K562 (cell line): ENCODE measurements at places on chromosomes 6 and 20.
A peak's percentile ranks its signal among the peaks of the same experiment; 100 is the strongest.

GRCh38 chr20:44137266-44137801 is 49.7 kb downstream of the JPH2 start:
- no peak overlapping the region for H3K4me3 ChIP-seq
- DNase-seq = no peak
- H3K36me3 ChIP-seq = no peaks in the 10 kb centered on the region
- no peak overlapping the region for H3K27ac ChIP-seq
- H3K4me1 ChIP-seq = no peaks in the 10 kb centered on the region

DNA sequence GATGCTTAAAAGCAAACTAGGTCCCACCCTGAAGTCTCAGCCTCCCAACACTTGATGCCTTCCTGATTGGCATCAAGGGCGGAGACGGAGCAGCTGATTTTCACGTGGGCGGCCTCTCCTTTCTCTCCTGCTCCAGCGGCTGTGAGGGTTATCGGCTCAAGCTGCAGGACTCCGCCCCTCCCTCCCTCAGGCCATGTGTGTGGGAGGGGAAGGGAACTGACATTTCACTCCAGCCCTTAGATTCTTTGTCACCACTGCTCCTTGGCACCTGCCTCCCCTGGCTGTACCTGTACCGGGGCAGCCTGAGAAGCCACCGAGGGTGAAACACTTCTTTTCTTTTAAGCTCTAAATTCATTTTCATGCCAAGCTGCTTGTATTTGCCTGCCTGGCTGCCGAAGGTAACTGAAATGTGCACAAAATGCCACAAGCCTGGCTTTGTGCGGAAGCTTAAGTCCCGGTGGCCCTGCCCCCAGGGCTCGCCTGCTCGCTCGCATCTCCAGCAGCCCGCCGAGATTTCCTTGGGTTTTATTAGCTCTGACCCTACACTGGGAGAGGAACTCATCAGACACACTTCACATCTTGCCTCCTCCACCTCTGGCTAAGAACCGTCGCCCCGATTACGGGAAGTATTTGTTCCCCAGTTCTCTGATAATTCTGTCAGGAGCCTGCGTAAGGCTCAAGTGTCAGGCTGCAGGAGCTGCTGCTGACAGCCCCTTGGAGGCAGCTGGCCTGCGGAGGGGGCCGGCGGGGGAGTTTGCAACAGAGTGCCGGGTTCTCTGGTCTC is 9.6 kb upstream of the CPNE5 start:
- DNase-seq = peak; percentile 97
- H3K27me3 ChIP-seq = no peaks in the 10 kb centered on the region
- peaks cover 34% of the 10 kb centered on the region for H3K4me1 ChIP-seq
- no peak overlapping the region; the same call in 1 of the 2 replicates for H3K4me3 ChIP-seq
- no peak overlapping the region for H3K27ac ChIP-seq

DNA sequence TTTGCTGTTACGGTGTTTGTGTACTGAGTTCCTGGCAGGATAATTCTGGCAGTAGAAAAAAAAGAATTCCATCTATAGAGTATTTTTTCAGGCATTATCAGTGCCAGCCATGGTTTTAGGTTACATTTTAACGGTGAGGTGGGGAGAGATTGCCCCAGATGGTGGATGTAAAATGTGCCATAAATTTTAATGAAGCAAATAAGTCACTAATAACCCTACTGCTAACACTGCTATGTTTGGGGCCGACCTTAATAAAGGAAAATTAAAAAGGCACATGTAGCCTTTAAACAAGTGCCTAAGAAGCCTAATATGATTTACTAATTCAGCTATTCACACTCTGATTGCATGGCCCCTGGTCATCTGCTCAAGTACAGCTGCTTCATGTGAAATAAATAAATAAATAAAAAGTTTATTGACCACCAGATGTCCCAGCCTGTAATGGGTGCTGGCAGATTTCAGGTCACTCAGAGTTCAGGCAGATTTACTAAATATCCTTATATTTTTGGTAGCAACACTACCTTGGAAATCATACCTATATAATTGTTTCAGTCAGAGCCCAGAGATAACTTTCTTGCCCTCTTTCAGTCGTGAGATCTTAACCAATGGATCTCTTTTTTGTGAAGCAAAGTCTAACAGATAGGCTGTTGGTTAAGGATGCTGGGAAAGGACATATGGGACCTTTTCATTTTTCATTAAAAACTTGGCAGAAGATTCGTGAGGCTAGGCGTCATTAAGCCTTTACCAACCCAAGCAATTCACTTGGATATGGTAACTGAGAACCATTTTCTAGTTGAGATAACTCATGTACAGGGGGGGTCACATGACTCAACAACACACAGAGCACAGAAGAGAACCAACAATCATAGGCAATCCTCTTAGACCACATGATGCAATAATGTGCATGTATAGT is 495.0 kb upstream of the NRSN1 start:
- no peaks in the 10 kb centered on the region for H3K36me3 ChIP-seq
- H3K4me1 ChIP-seq = no peaks in the 10 kb centered on the region
- H3K27me3 ChIP-seq = no peaks in the 10 kb centered on the region
- DNase-seq = no peak
- no peak overlapping the region for H3K4me3 ChIP-seq

DNA sequence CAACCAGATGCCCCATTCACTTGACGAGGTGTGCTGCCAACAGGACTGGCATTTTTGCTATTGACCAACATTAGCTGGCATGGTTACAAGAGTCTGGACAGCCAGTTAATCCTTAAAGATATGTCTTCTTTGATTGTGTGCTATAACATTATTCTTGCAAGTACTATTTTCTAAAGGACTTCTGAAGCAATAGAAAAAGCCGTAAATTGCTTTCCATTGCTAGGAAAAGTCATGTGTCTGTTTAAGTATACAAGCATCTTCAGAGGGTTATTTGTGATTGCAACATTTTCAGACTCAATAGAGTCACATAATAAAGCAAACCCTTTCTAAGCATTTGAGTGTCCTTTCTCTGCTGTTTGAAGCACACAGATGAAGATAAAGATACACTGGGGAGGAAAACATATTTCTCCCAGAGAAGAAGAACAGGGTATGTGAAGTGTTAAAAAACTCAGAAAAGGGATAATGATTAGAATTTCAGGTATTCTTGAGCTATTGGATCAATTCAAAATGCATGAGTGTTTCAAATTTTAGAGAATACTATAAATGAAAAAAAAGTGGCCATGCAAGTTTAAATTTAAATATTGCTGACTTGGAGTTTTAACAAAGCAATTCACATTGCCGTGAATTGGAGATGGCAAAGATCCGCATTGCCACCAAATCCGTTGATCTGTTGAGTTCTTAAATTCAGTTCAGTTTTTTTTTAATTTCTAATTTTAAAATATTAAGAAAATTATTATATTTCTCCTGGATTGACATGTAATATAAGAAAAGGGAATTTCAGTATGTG is 191.7 kb upstream of the MAP3K7 start:
- no peaks in the 10 kb centered on the region for H3K27me3 ChIP-seq
- no peak overlapping the region for H3K27ac ChIP-seq
- H3K4me3 ChIP-seq = no peak overlapping the region
- DNase-seq = no peak
- no peaks in the 10 kb centered on the region for H3K36me3 ChIP-seq

DNA sequence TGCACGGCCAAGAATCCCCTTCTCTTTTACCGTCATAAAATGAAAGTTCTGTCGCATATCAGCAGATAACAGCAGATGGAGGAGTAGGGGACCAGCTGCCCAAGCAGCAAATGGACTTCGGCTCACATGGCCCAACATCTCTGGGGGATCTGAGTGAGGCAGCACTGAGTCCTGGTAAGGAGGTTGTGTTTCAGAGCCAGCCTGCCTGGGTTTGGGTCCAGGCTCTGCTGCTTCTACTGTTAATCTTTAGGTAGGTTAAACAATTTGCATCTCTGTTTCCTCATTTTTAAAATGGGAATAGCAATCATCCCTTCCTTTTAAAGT is 193.6 kb downstream of the DOK5 start:
- no peak overlapping the region for H3K27ac ChIP-seq
- H3K4me3 ChIP-seq = no peak overlapping the region
- no peaks in the 10 kb centered on the region for H3K27me3 ChIP-seq
- DNase-seq = no peak

GRCh38 chr20:3031524-3032147 is 11.8 kb upstream of the GNRH2 start:
- H3K27ac ChIP-seq = no peak overlapping the region
- peaks cover 62% of the 10 kb centered on the region for H3K36me3 ChIP-seq
- no peaks in the 10 kb centered on the region for H3K27me3 ChIP-seq
- DNase-seq = no peak
- no peaks in the 10 kb centered on the region for H3K4me1 ChIP-seq

DNA sequence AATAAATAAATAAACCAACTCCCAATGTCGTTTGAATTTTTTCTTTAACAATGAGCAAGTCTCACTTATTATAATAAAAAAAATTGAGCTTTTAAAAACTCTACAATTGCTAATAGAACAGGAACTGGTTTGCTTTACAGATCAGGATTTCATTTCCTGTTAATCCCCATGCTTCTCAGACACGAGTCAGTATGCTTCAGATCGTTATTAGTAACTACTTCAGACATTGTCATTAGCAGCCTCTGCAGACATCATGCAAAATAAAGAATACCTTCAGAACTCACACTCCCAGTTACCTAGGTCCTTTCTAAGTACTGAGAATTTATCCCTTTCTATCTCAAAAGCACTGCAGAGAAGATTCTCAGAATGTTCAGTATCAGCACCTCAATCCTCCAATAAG is 10.0 kb upstream of the FAM210B start:
- DNase-seq = no peak
- H3K4me3 ChIP-seq = no peak overlapping the region
- H3K27me3 ChIP-seq = peaks cover 19% of the 10 kb centered on the region
- no peaks in the 10 kb centered on the region for H3K36me3 ChIP-seq
- H3K27ac ChIP-seq = no peak overlapping the region
- H3K4me1 ChIP-seq = peaks cover 5% of the 10 kb centered on the region

DNA sequence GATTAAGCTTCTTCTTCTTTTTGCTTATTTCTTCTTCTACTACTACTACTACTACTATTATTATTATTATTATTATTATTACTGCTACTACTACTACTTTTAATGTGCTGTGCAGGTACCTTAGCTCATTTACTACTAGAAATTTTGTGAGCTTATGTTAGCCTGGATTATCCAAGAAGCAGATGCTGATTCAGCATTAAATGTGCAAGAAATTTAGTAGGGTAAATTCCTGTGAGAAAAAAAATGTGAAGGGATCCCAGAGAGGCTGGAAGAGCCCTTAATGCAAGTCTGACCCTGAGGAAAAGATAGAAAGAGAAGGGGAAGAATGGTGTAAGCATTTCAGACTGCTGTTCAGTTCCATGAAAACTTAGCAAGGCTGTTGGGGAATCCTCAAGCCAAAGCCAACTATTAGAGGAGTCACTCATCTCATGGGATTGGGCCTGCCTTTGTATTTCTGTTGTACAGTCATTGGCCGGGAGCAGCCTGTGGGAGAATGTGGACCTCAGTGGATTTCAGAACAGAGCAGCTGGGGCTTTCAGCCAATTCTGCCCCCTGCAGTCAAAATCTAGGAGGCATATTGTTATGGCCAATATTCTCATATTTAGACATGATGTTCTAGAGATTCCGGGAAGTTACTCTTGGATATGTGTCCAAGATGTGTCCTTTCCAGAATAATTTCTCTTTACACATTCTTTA is 37.2 kb upstream of the TSPYL1 start:
- no peaks in the 10 kb centered on the region for H3K36me3 ChIP-seq
- H3K27ac ChIP-seq = no peak overlapping the region
- no peaks in the 10 kb centered on the region; the same call in 1 of the 2 replicates for H3K27me3 ChIP-seq
- no peaks in the 10 kb centered on the region for H3K4me1 ChIP-seq
- no peak overlapping the region for H3K4me3 ChIP-seq
- peak; percentile 13 for DNase-seq

- H3K4me1 ChIP-seq = peaks cover 6% of the 10 kb centered on the region; the same call in 1 of the 2 replicates
- 0 out of 3 replicates have a peak, but pooled peaks cover 3% of the 10 kb centered on the region for H3K36me3 ChIP-seq
- no peak overlapping the region for H3K27ac ChIP-seq
- no peak overlapping the region for H3K4me3 ChIP-seq
- H3K27me3 ChIP-seq = no peaks in the 10 kb centered on the region
Observed at GRCh38 chr6:143822584-143823024, 20.5 kb upstream of the LTV1 start.

DNA sequence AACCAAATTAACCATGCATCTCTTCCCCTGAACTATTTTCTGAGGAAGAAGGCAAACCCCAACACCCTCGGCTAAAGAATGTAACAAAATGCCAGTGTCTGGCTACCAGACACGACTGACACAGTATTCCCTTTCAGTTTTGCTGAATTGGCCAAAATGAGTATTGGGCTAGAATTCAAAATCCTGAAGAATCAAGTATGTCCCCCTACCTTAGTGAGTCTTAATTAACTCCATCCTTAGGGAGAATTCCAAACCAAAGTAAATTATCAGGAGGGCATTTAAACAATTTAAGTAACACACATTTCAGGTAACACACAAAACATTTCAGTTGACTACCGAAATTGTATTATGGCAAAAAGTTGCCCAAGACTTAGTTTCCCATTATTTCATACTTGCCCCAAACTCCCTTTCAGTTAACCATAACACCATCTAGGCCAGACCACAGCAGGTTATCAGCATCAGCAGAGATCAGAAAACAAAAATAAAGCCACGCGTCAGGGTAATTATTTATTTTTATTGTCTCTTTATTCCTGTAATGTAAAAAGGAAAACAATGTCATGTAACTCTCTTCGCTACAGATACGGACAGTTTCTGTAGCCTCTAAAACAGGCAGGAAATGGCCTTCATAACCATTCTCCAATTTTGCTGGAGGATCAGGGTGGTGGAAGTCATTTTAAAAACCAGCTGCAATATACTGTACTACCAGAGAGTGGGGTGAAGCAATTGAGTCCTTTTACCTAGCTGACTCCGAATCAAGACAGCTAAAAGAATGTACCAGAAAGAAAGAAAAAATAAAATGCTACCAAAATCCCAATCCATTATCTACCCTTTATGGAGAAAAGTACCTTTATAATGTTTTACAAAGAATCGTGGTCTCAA is 1.9 kb downstream of the SNX5 start:
- peak overlapping the region; percentile 90 for H3K4me3 ChIP-seq
- peaks cover 31% of the 10 kb centered on the region for H3K4me1 ChIP-seq
- DNase-seq = no peak
- no peaks in the 10 kb centered on the region for H3K27me3 ChIP-seq
- peak overlapping the region; percentile 100 for H3K27ac ChIP-seq

GRCh38 chr20:13984211-13984610 is 6.2 kb downstream of the SEL1L2 start:
- no peaks in the 10 kb centered on the region for H3K27me3 ChIP-seq
- DNase-seq = no peak
- H3K4me1 ChIP-seq = no peaks in the 10 kb centered on the region
- no peak overlapping the region for H3K4me3 ChIP-seq

DNA sequence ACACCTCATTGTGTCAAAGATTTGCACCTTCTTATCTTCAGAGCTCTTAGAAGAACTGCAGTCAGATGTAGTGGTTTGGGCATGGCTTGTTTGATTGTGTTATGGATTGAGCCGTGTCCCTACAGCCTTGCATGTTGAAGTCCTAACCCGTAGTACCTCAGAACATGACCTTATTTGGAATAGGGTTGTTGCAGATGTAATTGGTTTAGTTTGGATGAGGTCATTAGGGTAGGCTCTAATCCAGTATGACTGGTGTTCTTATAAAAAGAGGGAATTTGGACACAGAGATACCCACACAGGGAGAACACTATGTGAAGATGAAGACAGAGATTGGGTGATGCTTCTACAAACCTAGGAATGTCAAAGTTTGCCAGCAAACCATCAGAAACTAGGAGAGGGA is 35.4 kb upstream of the PHACTR2 start:
- no peak overlapping the region for H3K4me3 ChIP-seq
- no peaks in the 10 kb centered on the region; the same call in 2 of the 3 replicates for H3K4me1 ChIP-seq
- DNase-seq = no peak
- no peak overlapping the region for H3K27ac ChIP-seq
